Adrenal gland (tissue), 19 donors: ENCODE measurements at places on chromosomes 4 and X.

- DNase-seq, result no peak
These were observed 47.5 kb downstream of the GASK1B start for GRCh38 chr4:158125310-158125709.

GRCh38 chrX:38287674-38288073 lies 39.6 kb downstream of the RPGR start:
- DNase-seq, result no peak

- DNase-seq, result no peak
These were observed 7.8 kb downstream of the QDPR start for GRCh38 chr4:17504081-17504480.

GRCh38 chr4:5168891-5169290 lies 117.6 kb downstream of the STK32B start:
- DNase-seq, result no peak

DNA sequence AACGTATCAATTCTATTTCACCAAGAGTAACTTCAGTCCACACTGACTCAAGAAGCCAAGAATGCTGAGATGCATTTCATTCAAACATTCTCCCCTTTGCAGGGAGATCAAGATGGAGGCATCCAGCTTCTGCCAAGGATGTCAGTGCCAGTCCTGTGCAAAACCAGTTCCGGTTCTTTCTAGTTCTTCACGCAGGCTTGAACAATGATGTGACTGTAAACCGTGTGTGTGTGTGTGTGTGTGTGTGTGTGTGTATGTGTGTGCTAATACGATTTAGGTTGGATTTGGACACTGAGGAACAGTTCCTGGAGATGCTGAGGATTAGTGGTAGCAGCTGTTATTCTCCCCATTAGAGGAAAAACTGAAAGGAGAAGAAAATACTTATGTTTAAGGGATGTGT lies at the start of gene REELD1:
TSS of gene REELD1 (plus strand) at position 301 of the 400 bp plus-strand sequence. CDS start 2,415 bp downstream, outside the sequence.
- no peak for DNase-seq

GRCh38 chr4:47368211-47368610 lies 95.3 kb downstream of the COMMD8 start:
- DNase-seq, result no peak

GRCh38 chr4:150229520-150229919 lies 151.3 kb downstream of the DCLK2 start:
- no peak for DNase-seq

DNA sequence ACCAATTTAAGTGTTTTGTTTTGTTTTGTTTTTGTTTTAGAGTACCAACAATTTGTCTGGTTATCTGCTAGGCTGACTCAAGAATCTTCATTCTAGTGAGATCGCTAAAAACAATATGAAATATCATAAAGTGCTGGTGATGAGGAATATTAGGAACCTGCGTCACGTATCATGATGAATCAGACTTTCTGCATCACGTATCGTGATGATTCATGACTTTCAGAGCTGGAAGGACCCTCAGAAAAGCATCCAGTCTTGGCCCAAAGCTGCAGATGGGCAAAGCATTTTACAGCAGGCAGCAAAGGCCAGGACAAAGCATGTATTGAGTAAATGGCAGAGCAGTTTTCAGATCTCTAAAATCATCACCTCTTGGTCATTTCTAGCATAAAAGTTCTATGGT lies 278.0 kb upstream of the BOD1L1 start:
- DNase-seq, result no peak

DNA sequence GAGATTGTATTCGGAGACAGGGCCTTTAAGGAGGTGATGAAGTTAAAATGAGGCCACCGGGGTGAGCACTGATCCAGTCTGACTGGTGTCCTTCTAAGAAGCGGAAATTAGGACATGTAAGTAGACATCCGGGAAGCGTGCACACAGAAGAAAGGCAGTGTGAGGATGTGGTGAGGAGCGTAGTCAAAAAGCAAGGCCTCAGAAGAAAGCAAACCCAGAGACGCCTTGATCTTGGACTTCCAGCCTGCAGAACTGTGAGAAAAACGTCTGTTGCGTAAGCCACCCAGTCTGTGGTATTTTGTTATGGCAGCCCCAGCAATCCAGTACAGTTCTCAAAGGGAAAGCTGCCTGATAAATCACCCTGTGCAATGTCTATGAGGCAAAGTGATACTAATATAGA lies 153.5 kb downstream of the KCNIP4 start:
- no peak for DNase-seq

DNA sequence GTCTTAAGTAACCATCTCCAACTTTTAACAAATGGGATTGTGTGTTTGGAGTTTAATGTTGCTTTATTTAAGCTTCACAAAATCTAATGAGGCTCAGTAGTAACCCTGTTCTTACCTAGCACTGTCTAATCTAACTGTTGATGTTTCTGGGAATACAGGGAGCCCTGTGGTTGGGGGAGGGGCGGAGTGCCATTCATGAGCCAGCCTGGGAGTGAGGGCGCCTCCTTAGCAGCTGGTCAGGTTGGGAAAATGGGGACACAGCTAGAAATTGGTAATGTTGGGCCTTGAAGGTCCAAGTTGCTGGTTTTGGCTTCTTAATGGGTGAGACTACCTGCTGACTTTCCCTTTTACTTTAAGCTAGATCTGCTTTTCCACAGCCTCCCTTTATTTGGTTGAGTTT lies 22.9 kb upstream of the TADA2B start:
- DNase-seq, result no peak

DNA sequence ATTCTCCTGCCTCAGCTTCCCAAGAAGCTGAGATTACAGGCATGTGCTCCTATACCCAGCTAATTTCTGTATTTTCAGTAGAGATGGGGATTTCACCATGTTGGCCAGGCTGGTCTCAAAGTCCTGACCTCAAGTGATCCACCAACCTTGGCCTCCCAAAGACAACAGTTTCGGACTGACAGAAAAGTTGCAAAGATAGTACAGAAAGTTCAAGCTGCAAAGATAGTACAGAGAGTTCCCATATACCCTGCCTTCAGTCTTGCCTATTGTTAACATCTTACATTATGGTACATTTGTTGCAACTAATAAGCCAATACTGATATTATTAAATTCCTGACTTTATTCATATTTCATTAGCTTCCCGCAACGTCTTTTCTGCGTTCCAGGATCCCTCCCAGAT lies 65.8 kb downstream of the SUPT20HL2 start:
- no peak for DNase-seq

- DNase-seq, result no peak
These were observed 40.0 kb downstream of the DHX15 start for GRCh38 chr4:24544208-24544988.
